Bronchial epithelial cell (primary cell): ENCODE measurements at places on chromosomes 2 and 18. TPM values are rescaled to one million over a fixed set of nuclear protein-coding genes. Genes with fewer than 3 reads are reported as not detected.

The MYO1B gene
- 247 and 311 TPM in 2 replicates for total RNA-seq

The CRYGC gene
- total RNA-seq: not detected in 2 replicates

The GAL3ST2 gene
- not detected in 2 replicates for total RNA-seq

The HTR2B gene
- total RNA-seq: 0.13 and 0.53 TPM in 2 replicates

The R3HDM1 gene
- 3.7 and 6.3 TPM in 2 replicates for total RNA-seq

The SP140 gene
- total RNA-seq: not detected in 2 replicates

The SCN2A gene
- total RNA-seq: under 0.01 TPM in 2 replicates

The TBR1 gene
- total RNA-seq: under 0.01 TPM in 2 replicates

The DNAJC5G gene
- total RNA-seq: not detected in 2 replicates

The MROH2A gene
- total RNA-seq: not detected in 2 replicates

The OR6B2 gene
- total RNA-seq: not detected in 2 replicates

The KCNK3 gene
- total RNA-seq: not detected in 2 replicates

The ANKRD62 gene
- total RNA-seq: under 0.01 and 0.13 TPM in 2 replicates

The DSEL gene
- total RNA-seq: 2.4 and 3.3 TPM in 2 replicates

The HEATR5B gene
- total RNA-seq: 20.4 and 23.4 TPM in 2 replicates

The HOXD13 gene
- total RNA-seq: not detected in 2 replicates

The SCG2 gene
- 0.13 and 0.26 TPM in 2 replicates for total RNA-seq

The RPIA gene
- total RNA-seq: 6.3 and 6.4 TPM in 2 replicates

The SCYGR4 gene
- not detected in 2 replicates for total RNA-seq

The ANKRD44 gene
- 0.26 and 0.90 TPM in 2 replicates for total RNA-seq

The GPR39 gene
- total RNA-seq: 7.1 and 10.0 TPM in 2 replicates

The MC5R gene
- not detected in 2 replicates for total RNA-seq
